Muscle of back (tissue), 13 donors: ENCODE measurements at places on chromosomes 13 and 19.

DNA sequence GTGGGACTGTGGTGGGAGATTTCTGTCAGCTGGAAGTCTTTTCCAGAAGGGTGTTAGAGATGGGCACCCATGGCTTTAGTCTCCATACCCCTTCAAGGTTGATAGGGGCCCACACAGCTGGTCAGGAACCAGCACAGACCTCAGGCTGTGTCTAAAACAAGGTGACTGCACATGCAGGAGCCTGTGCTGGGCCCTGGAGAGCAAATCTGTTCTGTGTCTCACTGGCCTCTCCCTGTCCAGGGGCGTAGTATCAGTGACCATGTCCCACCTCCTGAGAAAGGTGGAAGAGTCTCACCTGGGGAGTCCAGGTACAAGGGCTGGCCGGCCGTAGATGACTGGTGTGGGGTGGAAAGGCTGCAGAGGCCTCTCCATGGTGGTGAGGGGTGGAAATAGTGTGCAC is 19.4 kb downstream of the ZNF175 start:
- DNase-seq: no peak

- DNase-seq: peak; percentile 24
Measured at GRCh38 chr19:55703790-55704215, 28.8 kb downstream of the EPN1 start.

- DNase-seq: no peak
Measured at GRCh38 chr13:42820451-42820850, 39.1 kb downstream of the FAM216B start.

DNA sequence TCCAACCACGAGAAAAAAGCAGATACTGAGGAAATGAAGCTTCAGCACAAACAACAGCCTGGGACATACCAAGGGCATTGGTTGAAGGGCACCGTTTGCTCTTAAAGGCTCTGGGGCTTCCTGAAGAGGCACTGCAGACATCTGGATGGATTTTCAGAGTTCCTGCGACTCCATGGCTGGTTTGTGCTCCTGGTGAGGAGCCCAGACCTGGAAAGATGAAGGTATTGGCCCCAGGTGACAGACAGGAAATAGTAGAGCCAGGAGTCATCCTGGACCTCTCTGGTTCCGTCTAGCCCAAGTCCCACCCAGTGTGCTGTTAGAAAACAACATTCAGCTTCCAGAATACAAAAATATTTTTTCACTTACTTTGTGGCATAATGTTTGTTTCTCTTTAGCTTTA is 6.3 kb downstream of the IL17D start:
- DNase-seq: no peak

DNA sequence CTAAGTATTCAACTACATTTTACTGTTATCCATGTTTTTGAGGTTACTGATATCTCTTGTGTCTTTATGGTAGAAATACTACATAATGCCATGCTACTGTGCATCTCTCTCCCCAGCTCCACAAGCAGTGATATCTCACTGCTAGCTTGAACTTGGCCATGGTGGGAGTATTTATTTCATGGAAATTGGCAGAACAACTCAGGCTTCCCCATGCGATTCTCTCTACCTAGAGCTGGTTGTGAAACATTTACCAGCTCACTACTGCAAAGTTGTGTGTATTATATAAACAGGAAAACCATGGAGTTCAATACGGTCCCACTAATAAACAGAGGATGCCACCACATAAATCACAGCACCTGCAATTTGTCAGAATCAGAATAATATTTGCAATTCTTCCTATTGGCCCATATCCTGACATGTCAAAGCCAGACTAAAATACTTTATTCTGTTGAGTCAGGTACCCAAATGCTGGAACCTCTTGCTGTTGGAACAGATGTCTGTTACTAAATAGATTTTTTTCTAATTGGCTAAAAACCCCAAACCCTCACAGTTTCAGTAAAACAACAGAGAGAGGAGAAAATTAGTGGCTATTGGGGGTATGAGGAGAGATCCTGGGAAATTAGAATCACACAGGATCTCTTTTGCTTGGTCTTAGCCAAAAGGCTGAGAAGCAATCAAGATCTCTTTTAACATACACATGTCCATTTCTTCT is 91.4 kb upstream of the SLC10A2 start:
- DNase-seq: no peak

DNA sequence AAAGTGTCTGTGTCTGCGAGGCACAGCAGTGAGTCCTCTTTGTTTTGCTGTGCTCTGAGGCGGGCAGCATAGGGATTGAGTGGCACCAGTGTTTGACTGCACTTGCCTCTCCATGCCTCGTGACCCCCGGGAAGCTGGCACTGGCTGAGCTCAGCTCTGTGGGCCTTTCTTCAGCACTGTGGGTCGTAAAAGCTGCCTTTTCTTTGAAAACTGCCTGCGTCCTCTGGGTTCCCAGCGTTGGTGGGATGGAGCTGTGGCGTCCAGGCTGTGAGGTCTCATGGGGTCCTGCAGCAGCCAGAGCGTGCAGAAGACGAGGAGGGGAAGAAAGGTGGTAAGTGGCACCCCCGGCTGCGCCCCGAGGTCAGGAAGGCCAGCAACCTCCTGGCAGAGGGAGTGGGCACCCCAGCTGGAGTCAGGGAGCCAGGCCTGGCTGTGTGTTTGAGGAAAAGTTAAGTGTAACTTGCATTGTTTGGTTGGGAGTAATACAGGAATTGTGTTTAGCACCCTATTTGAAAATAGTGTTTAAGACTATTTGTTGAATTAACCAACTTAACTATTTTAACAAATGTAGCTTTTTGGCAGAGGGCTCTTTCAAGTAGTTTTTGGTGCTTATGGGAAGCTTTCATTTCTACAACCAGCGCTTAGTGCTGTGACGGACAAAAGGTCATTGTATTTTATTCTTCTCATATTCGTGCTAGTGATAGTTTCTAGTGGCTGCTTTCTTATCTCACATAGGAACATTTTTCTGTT is 79.3 kb upstream of the TEX29 start:
- DNase-seq: no peak

DNA sequence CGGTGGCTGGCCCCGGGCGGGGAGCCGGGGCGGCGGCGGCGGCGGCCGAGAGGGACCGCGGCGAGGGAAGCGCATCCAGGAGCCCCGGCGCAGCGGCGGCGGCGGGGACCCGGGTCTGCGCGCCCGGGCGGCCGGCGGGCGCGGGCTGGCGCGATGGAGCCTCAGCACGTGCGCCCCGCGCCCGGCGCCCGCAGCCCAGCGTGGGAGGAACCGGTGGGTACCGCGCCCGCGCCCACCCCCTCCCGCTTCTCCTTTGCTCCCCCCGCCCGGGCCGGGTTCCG is 7.8 kb upstream of the DGKH start:
- DNase-seq: no peak

GRCh38 chr13:99072941-99073340 is 95.1 kb upstream of the DOCK9 start:
- no peak for DNase-seq
